ENCODE measurements at places on chromosomes 16 and 17.

DNA sequence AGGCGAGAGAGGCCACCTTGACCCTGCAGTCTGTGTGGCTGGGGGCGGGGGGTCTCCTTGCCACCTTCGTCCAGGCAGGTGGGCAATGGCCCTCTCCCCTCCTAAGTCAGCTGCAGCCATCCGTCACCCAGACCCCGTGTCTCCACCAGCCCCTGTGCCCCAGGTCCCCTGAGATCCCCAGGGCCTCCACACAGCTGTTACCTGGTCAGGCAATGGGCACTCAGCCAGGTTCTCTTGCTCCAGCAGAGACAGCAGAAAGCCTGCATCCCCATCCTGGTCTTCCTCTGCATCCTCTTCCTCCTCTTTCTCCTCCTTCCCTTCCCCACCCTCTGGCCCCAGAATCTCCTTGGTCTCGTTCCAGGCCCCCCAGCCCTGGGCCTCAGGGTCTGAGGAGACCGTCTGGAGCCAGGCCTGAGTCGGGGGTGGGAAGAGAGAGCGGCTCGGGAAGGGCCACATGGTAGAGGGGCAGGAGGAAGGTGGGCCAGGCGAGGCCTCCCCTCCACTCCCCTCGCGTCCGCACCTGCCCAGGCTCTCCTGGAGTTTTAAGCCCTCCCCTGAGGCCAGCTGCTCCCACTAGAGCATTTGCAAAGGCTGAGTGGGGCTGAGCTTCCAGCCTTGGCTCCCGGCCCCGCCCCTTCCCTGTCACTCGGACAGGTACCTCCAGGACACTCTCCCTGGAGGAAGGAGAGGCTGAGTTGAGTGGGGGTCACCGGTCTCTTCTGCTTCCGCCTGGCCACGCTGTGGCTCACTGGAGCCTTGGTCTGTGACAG is at the start of gene PABPN1L:
PABPN1L (minus strand) TSS at position 510 of the 770 bp plus-strand sequence; CDS start at position 456, 54 bp downstream.
- peaks cover 7% of the 10 kb centered on the region for H3K36me3 ChIP-seq
- no peaks in the 10 kb centered on the region for H3K27me3 ChIP-seq
- no peak for DNase-seq
- no peak within 1 kb of the TSS for H3K4me3 ChIP-seq
- no peak within 1 kb of the TSS for H3K27ac ChIP-seq

DNA sequence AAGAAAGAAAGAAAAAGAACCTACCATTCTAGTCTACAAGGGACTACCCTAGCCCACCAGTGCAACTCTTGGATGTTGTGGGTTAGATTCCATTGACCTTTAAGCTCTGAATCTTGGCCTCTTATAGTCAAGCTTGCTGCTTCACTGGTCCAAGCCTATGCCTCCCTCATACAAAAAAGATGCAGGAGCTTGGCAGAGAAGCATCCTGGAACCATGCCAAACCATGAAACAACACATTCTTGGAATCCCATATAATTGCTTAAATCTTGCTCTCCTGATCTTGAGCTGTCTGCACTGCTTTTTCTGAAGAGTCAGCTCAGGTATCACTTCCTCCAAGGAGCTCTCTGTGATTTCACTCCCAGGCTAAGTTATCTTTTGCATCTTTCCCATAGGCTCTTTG is 117.9 kb upstream of the GPR139 start:
- no peaks in the 10 kb centered on the region for H3K27me3 ChIP-seq
- H3K4me1 ChIP-seq: no peaks in the 10 kb centered on the region
- DNase-seq: no peak
- H3K27ac ChIP-seq: no peak overlapping the region
- H3K36me3 ChIP-seq: no peaks in the 10 kb centered on the region
- no peak overlapping the region for H3K4me3 ChIP-seq

- no peak for DNase-seq
- H3K27me3 ChIP-seq: no peaks in the 10 kb centered on the region
- H3K4me1 ChIP-seq: no peaks in the 10 kb centered on the region
- no peak overlapping the region for H3K4me3 ChIP-seq
- H3K27ac ChIP-seq: no peak overlapping the region
Measured at GRCh38 chr17:80060644-80061043, 24.2 kb downstream of the CCDC40 start.

DNA sequence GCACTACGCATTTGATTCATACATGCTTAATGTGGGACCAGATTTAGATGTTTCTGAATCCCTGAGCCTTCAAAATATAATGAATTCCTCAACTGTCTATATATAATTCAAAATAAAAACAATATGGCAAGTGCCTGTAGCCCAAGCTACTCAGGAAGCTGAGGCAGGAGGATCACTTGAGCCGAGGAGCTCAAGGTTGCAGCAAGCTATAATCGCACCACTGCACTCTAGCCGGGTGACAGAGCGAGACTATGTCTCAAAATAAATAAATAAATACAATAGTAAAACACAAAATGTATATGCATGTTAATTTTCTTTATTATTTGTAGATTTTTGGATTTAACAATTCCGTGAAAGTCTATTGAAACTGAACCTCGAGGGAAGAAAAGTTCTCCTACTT is 50.6 kb upstream of the IRX6 start:
- H3K4me3 ChIP-seq: no peak overlapping the region
- H3K36me3 ChIP-seq: no peaks in the 10 kb centered on the region

DNA sequence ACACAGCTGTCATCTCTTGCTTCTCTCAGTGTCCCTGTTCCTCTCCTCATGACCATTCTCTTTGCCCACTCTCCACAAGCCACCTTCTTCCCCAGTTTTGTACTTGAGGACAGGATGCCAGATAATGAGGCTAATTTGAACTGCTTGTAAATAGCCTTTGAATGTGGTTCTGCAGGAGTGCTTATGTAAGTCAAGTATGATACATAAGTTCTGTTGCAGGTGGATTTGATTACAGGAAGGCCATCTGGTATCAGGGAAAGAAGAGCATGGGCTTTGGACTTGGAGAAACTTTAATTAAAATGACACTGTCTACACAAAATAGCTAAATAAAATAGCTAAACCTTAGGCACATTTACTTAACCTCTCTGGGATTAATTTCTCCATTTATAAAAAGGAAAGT is 120.2 kb upstream of the HLF start:
- H3K4me1 ChIP-seq: no peaks in the 10 kb centered on the region
- no peak overlapping the region for H3K4me3 ChIP-seq
- H3K27me3 ChIP-seq: no peaks in the 10 kb centered on the region
- H3K27ac ChIP-seq: no peak overlapping the region
- no peaks in the 10 kb centered on the region for H3K36me3 ChIP-seq

Measured in vagina (tissue), 2 donors.